ENCODE measurements at places on chromosomes 12 and 14. TPM values are rescaled to one million over a fixed set of nuclear protein-coding genes. Genes with fewer than 3 reads are reported as not detected.

LTBR gene
- 66.0 TPM for polyA plus RNA-seq

ACVR1B gene
- polyA plus RNA-seq, result 12.1 TPM

HEBP1 gene
- 44.2 TPM for polyA plus RNA-seq

BDKRB1 gene
- 130 TPM for polyA plus RNA-seq

TCHP gene
- polyA plus RNA-seq, result 10.9 TPM

LRRC23 gene
- 9.2 TPM for polyA plus RNA-seq

RNF212B gene
- polyA plus RNA-seq, result not detected

CCDC196 gene
- not detected for polyA plus RNA-seq

GUCY2C gene
- not detected for polyA plus RNA-seq

ACOT4 gene
- polyA plus RNA-seq, result 0.22 TPM

FOXN4 gene
- not detected for polyA plus RNA-seq

SLC7A8 gene
- 0.33 TPM for polyA plus RNA-seq

UNC79 gene
- under 0.01 TPM for polyA plus RNA-seq

HPD gene
- 0.14 TPM for polyA plus RNA-seq

IFI27L2 gene
- polyA plus RNA-seq, result 187 TPM

FAM186B gene
- polyA plus RNA-seq, result 0.10 TPM

PTPRB gene
- 3.7 TPM for polyA plus RNA-seq

CMA1 gene
- polyA plus RNA-seq, result not detected

ARHGAP9 gene
- 0.79 TPM for polyA plus RNA-seq

DDX11 gene
- polyA plus RNA-seq, result 20.0 TPM

TCTN1 gene
- polyA plus RNA-seq, result 17.5 TPM

ITPR2 gene
- 1.2 TPM for polyA plus RNA-seq

NEMF gene
- 19.3 TPM for polyA plus RNA-seq

GPR137C gene
- polyA plus RNA-seq, result 0.77 TPM

A2ML1 gene
- not detected for polyA plus RNA-seq

KRT85 gene
- polyA plus RNA-seq, result not detected

FOXA1 gene
- 0.31 TPM for polyA plus RNA-seq

AQP2 gene
- not detected for polyA plus RNA-seq

JPH4 gene
- not detected for polyA plus RNA-seq

B3GNT4 gene
- 0.53 TPM for polyA plus RNA-seq

TSPAN11 gene
- 0.30 TPM for polyA plus RNA-seq

NXPH4 gene
- polyA plus RNA-seq, result 3.8 TPM

CNIH1 gene
- polyA plus RNA-seq, result 138 TPM

LRTM2 gene
- polyA plus RNA-seq, result not detected

MYH6 gene
- not detected for polyA plus RNA-seq

ZNF891 gene
- polyA plus RNA-seq, result 0.26 TPM

ANKS1B gene
- not detected for polyA plus RNA-seq

CLEC14A gene
- 5.7 TPM for polyA plus RNA-seq

PPP2R5C gene
- polyA plus RNA-seq, result 56.7 TPM

LALBA gene
- polyA plus RNA-seq, result not detected

MYL6 gene
- 6,979 TPM for polyA plus RNA-seq

CATSPERB gene
- not detected for polyA plus RNA-seq

Measured in IMR-90 (cell line).